Stimulated activated CD8-positive, alpha-beta memory T cell treated with anti-CD3 and anti-CD28 coated beads, Interleukin-4, amount 100 ng/mL, for 24 hours (primary cell): ENCODE measurements at places on chromosomes 4 and X.

GRCh38 chr4:129167640-129168260 lies 71.8 kb downstream of the C4orf33 start:
- no peak for DNase-seq

GRCh38 chr4:149121023-149121404 lies 678.8 kb upstream of the NR3C2 start:
- no peak for DNase-seq

GRCh38 chr4:23958749-23959148 lies 68.9 kb upstream of the PPARGC1A start:
- DNase-seq, result no peak

GRCh38 chrX:63327788-63328187 lies 23.3 kb downstream of the SPIN4 start:
- DNase-seq, result no peak

GRCh38 chr4:46839128-46839527 lies 69.9 kb downstream of the COX7B2 start:
- no peak for DNase-seq

GRCh38 chrX:33987458-33987857 lies 144.7 kb downstream of the FAM47A start:
- no peak for DNase-seq

DNA sequence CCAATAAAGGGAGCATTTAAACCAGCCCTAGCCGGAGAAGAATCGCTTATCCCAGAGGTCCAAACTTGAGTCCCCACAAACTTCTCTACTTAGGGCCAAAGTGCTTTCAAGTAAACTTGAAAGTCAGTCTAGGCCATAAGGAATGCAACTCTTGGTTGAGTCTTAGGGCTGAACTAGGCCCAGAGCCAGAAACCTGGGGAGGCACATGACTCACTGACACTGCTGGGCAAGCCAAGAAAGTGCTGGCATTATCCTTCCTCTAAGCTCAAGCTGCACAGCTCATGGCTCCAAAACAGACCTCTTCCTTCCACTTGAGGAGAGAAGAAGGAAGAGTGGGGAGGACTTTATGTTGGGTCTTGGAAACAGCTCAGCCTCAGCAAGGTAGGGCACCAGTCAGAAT lies 1257.3 kb upstream of the DIAPH2 start:
- DNase-seq, result no peak

- DNase-seq, result no peak
Observed at GRCh38 chr4:21507439-21507838, 441.1 kb downstream of the KCNIP4 start.

GRCh38 chrX:19912-20571 lies 261.1 kb upstream of the PLCXD1 start:
- DNase-seq, result no peak

- no peak for DNase-seq
Observed at GRCh38 chrX:70240751-70241150, 6.3 kb downstream of the AWAT1 start.

- no peak for DNase-seq
Observed at GRCh38 chr4:163251204-163251603, 81.2 kb downstream of the NPY1R start.

- no peak for DNase-seq
Observed at GRCh38 chr4:89539374-89539773, 231.8 kb upstream of the GPRIN3 start.

DNA sequence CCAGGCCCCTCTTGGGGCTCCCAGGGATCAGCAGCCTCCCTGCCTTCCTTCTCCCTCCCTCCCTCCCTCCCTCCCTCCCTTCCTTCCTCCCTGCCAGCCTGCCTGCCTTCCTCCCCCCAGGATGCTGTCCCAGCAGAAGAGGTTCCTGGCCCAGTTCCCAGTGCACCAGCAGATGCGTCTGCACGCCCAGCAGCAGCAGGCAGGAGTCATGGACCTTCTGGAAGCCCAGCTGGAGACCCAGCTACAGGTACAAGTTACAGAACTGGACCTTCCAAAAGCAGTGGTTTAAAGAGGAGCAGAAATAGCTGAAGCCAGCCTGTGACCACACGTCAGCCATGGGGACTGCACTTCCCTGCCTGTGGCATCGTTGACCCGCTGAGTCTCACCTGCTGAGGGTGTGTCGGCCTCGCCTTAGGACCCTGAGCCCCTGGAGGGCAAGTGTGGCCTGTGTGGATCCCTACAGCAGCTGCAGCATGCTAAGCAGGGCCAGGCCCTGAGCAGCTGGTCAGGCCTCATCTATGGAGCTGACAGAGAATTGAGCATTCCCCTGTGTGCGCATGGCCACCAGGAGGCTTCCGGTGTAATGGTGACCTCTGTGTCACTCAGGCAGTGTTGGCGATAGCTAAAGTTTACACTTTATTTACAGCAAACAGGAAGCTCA lies 84.7 kb downstream of the CRMP1 start:
- no peak for DNase-seq

DNA sequence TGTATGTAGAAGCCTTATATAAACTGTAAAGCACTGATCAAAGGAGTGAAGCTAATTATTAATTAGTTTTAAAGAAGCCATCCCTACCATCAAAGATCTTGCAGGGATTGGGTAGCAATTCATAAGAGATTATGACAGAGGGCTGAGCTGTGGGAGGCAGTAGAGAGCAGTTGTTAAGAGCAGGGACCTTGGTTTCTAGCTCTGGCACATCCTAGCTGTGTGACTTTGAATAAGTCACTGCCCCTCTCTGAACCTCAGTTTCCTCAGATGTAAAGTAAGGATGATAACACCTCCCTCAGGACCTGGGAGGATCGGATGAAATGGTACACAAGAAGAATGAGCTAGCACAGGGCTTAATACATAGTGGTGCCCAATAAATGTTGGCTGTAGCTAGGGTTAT lies 45.4 kb downstream of the APLN start:
- no peak for DNase-seq

DNA sequence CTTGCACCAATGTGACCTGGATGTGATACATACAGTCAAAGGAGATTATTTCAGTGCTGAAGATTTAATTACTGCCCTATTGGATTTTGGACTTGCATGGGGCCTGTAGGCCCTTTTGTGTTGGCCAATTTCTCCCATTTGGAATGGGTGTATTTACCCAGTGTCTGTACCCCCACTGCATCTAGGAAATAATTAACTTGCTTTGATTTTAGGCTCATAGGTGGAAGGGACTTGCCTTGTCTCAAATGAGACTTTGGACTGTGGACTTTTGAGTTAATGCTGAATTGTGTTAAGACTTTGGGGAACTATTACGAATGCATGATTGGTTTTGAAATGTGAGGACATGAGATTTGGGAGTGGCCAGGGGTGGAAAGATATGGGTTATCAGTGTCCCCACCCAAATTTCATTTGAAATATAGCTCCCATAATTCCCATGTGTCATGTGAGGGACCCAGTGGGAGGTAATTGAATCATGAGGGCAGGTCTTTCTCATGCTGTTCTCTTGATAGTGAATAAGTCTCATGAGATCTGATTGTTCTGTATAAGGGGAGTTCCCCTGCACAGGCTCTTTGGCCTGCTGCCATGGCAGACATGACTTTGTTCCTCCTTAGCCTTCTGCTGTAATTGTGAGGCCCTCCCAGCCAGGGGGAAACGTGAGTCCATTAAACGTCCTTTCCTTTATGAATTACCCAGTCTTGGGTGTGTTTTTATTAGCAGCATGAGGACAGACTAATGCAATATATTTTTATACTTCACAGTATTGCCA lies 362.2 kb upstream of the SPANXN4 start:
- no peak for DNase-seq

GRCh38 chr4:105306158-105306781 lies 159.6 kb downstream of the TET2 start:
- peak; percentile 34 for DNase-seq

GRCh38 chr4:138118270-138118669 lies 123.9 kb downstream of the SLC7A11 start:
- no peak for DNase-seq

GRCh38 chr4:169189372-169189771 lies 81.4 kb downstream of the SH3RF1 start:
- DNase-seq, result no peak

DNA sequence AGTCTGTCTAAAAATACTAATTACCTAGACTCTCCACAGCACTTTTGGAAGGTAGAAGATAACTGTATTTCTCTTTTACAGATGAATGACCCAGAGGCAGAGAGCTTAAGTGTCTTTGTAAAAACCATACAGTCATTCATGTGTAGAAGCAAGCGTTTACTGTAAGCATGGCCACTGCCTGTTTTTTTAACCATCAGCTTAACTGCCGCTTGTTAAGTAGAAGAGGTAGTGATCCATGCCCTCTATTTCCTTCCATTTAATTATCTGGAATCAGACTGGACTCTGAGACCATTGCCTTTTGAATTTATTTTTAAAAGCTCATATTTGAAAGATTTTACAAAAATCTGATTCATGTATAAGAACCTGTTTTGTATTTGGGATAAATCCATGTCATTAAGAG lies 111.2 kb upstream of the TECRL start:
- DNase-seq, result no peak

DNA sequence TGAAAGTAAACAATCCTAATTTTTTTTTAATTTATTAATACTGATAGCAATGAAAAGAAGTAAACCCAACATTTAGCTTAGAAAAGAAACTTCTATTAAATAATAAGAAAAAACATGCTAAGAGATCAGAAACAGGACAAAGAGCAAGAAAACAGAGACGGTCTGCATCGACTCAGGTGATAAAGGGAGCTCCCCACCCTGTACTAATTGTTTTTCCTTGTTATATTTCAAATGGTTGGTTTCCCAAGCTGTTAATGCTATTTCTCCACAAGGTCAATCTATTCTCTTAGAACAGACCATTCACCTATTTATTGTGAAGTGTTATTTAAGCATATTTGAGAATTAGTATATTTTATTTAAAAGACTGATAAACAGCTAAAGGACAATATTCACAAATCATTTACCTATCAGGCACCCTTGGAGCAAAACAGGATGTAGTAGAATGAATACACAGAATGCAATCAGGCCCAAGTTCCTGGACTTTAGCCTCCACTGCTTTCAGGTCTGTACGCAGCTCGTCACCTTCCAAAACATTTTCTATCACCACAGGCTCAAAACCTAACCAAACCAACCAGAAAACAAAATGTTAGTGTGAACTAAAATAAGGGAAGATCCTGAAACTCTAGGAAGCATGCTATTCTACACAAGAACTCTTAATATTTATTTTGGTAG lies 5.5 kb downstream of the SEPSECS start:
- DNase-seq, result no peak

DNA sequence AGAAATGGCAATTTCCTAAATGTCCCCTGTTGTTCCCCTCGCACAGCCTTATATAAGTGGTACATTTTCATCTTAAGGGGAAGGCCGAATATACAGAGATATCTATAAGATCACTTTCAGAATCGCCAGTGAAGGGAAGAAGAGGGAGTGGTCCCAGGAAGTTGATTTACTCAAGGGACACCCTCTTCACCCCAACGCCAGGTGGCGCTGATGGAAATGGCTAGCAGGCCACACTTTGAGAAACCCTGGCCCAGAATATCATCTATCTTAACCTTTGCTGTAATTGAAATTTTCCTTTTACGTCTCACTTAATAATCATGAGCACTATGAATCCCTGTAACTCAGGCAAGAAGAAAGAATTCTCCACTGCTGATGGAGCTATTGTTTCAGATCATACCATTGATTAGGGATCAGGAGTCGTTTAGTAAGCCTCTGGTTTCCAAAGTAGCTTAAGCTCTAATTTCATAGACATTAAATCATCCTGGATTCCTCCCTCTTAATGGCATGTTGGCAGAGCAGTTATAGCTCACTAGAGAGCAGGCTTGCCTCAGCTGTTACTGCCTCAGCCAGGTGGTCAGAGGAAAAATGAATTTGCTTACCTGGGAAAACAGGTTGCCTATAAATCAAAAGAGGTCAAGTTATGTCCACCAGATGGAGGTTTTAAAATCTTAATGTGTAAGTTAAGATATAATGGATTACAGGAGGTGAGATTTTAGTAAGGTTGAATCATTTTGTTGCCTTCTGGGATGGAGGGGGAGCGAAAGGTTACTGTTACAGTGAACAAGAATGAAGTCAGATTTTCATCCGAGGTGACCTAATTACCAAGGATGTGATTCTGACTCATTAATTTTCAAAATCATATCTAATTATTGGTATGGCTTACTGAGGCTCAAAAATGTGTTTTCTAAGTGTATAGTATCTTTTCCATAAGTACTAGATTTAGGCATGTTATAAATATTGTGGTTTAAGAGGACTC lies 941.2 kb upstream of the TENM3 start:
- DNase-seq, result peak; percentile 0

DNA sequence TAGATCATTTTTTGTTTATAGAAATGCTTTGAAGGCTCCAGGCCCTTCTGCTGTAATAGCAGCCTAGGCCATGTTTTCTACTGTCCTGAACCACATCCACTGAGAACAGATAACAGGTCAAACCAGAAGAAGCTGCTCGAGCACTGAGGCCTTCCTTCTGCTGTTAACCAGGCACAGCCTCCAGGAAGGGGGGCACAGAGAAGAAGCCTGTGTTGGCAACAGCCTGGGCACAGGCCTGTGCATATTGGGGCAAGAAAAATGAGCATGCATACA lies 37.4 kb upstream of the PDK3 start:
- DNase-seq, result no peak

DNA sequence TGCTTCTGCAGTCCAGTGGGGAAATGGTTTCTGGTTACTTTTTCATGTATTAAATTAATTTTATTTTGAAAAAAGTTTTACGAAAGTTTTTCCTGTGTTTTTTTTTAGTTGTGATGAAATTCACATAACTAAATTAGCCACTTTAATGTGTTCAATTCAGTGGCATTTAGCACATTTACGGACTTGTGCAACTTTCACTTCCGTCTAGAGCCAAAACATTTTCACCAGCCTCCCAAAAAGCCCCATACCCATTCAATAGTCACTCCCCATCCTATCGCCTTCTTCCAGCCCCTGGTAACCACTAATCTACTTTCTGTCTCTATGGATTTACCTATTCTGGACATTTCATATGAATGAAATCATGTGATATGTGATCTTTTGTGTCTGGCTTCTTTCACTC lies 22.8 kb upstream of the TBL1X start:
- DNase-seq, result no peak

- no peak for DNase-seq
Observed at GRCh38 chrX:19040373-19040772, 56.5 kb upstream of the PHKA2 start.

- no peak for DNase-seq
Observed at GRCh38 chr4:47213971-47214370, 182.6 kb downstream of the GABRB1 start.
